ENCODE measurements at places on chromosomes 3 and 15.

DNA sequence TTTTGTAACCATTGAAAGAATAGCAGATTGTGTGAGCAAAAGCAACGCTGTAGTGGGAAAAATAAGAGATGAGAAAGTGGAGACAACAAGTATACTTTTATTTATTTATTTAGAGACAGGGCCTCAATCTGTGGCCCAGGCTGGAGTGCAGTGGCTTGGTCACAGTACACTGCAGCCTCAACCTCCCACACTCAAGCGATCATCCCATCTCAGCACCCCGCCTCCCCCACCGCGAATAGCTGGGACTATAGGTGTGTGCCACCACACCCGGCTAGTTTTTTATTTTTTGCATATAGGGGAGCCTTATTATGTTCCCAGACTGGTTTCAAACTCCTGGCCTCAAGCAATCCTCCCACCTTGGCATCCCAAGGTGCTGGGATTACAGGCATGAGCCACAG lies 1.6 kb upstream of the GLCE start:
- DNase-seq: no peak

DNA sequence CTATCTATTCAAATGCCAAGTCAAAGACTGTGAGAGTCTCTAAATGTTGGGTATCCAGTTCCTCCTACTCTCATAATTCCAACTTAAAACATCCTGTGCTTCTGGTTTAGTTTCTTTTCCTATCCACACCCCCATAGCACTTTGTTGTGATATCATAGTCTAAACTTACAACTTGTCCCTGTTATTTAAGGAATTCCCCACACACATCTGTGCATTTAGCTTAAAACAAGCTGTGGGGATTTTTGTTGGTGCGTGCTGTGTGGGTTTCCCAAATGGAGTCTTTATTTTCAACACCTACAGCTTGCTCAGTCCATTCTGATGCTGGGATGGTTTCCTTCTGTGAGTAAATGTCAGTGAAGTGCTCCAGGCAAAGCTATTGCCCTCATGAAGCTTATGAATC lies 167.3 kb downstream of the GMNC start:
- DNase-seq: no peak

- DNase-seq: no peak
Measured at GRCh38 chr3:141650783-141651182, 87.3 kb upstream of the RNF7 start.

GRCh38 chr15:74777769-74778598 lies 3.9 kb upstream of the CSK start:
- no peak for DNase-seq

GRCh38 chr15:65595960-65596359 lies 15.0 kb downstream of the INTS14 start:
- DNase-seq: no peak

GRCh38 chr3:102176333-102177050 lies 258.3 kb upstream of the ZPLD1 start:
- no peak for DNase-seq

GRCh38 chr3:100150473-100150872 lies 36.2 kb upstream of the FILIP1L start:
- DNase-seq: no peak

- no peak for DNase-seq
Measured at GRCh38 chr15:101540480-101541239, 51.2 kb upstream of the PCSK6 start.

DNA sequence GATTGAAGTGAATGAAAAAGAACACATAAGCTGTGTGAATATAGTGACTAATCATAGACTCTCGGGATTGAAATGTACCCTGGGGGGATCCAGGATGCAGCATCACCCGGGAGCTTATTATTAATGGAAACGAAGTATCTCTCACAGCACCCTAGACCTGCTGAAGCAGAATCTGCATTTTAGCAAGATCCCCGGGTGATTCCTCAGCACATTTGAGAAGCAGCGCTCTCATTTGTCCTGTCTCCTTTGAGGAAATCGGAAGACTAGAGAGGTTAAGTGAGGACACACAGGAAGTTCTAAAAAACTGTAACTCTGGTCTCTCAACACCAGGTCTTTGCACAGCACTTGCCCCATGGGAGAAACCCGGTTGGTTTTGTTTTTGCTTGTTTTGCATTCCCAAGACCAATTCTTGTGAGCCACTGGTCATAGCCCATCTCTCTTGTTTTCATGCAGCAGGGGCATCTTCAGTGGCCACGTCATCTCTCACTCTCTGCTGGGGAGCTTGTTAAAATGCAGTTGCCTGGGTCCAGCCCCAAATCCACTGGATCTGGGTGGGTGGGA lies 30.2 kb downstream of the ZNF710 start:
- DNase-seq: no peak

DNA sequence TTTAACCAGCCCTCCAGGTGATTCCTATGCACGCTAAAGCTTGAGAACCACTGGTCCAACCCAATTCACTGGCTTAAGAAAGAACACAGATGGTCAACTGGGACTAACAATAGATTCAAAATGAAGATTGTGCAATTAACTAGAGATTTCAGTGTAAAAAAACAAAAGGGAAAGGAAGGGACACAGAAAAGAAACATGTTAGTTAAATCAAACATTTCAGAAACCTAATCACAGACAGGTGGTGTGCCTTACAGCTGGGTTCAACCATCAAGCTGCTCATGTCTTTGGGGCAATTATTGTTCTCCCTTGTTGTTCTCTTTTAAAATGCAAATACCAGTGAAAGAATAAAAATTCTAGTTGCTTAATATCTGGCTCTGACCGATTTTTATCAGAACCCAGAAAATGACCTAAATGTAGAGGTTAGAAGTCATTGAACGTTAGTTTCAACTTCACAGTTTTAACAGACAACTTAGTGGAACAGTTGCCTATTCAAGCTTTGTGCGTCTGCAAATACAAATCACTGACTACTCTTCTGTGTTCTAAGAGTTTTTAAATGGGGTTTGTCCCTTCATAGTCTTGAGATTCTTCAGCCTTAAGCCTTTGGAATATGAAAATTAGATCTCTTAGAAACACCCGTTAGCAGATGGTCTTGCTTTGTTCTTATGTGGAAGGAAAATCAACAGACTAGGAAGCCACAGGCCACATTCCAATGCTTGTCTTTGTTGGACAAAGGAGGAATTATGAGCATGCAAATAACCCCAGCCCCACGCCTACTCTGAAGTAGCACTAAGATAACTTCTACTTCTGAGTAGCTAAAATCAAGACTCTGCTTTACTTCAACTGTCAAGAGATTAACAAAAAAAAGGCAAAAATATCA lies 223.4 kb downstream of the ATP8B4 start:
- no peak for DNase-seq

DNA sequence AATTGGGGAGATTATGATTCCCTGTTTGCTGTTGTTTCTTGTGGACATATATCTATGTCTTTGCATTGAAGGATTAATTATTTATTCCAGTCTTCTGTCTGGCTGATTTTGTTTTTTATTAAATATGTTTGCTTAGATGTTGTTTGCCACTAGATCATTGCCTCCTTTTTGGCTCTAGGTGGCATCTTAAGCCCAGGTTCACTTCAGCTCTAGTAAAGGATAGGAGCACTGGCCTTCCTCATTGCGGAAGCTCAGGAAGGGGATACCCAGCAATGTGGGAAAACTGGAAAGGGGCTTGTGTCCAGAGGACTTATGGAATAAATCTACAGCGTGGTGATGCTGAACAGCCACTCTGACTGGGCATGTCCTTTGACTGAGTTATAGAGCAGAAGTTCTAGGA lies 821.6 kb downstream of the PDCD6IP start:
- no peak for DNase-seq

- no peak for DNase-seq
Measured at GRCh38 chr15:69914960-69915359, 182.8 kb downstream of the TLE3 start.

DNA sequence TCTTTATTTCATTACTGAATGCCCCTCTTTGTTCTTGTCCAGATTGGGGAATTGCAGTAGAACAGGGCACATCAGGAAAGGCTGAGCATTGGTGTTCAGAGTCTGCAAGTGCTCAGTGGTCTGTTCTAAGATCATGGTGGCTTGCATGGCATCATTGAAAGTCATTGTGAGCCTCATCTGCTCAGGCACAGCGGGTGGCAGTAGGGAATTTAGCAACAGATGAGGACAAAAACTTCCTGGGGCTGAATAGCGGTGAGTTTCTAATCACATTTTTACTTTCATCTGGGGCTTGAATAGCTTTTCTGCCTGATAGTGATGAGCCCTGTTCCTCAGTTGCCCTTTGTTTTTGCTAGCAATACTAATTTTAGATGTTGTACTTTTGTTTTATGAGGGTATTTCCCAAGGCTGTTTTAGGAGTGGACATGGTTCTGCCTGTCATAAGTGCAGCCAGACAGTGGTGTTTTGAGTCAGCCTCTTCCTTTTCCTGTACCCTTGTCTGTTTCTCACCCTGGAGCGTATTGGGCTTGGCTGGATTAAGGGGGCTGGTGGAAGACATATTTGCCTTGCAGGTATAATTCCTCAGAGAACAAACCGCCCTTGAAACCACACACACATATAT lies 127.2 kb upstream of the IL12A start:
- DNase-seq: no peak

- no peak for DNase-seq
Measured at GRCh38 chr3:80007522-80007921, 239.7 kb upstream of the ROBO1 start.

GRCh38 chr3:131386429-131387165 lies 5.0 kb downstream of the NUDT16 start:
- no peak for DNase-seq

DNA sequence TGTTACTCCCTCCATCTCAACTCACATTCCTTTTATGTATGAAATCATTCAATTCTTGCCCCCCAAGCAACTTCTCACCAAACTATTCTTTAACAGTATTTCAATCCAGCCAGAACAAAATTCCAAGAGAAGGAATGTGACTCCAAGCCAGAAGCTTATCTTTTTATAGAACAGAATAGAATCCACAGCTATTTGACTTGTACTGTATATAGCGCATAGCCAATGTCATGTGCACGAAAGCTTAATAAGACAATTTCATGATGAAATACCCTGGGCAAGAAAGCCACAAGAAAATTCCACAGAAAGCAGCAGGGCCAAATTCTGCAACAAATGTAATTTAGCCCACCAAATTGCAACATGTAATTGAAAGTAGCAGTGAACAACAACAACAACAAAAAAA lies 127.6 kb upstream of the UBE2E2 start:
- no peak for DNase-seq

DNA sequence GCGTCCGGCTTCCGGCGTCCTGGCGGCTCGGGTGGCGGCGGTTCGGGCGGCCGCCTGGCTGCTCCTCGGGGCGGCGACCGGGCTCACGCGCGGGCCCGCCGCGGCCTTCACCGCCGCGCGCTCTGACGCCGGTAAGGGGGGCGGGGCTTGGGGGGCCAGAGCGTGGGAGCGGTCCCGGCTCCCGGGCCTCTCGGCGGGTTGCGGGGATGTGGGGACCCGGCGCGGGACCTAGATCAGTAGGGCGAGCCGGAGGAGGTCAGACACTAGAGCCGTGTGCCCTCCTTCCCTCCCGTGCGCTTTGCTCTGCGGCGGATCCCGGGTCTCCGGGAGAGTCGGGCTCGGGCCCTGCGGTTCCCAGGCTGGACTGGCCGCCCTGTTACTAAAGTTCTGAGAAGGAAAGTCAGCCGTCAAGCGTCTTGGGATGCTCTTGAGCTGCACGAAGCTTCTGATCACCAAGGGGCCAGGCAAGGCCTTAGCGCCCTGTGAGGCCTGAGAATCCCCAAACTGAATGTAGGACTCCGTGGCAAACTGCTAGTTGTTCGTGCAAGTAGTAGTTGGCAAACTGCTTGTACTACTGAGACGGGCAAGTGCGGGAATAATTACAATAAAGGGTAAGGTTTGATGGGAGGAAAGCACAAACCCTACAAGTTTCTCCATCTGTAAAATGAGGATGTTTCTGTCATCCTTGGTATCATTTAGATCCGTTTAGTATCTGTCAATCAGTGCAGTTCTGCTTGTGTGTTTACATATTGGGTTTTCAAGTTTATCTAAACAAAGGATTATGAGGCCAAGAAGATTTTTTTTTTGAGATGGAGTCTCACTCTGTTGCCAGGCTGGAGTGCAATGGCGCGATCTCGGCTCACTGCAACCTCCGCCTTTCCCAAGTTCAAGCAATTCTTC lies 587 bp downstream of the PIGX start:
- no peak for DNase-seq

- no peak for DNase-seq
Measured at GRCh38 chr15:70664494-70664893, 98.9 kb downstream of the UACA start.

GRCh38 chr15:70424937-70425411 lies 327.3 kb upstream of the TLE3 start:
- peak; percentile 15 for DNase-seq

DNA sequence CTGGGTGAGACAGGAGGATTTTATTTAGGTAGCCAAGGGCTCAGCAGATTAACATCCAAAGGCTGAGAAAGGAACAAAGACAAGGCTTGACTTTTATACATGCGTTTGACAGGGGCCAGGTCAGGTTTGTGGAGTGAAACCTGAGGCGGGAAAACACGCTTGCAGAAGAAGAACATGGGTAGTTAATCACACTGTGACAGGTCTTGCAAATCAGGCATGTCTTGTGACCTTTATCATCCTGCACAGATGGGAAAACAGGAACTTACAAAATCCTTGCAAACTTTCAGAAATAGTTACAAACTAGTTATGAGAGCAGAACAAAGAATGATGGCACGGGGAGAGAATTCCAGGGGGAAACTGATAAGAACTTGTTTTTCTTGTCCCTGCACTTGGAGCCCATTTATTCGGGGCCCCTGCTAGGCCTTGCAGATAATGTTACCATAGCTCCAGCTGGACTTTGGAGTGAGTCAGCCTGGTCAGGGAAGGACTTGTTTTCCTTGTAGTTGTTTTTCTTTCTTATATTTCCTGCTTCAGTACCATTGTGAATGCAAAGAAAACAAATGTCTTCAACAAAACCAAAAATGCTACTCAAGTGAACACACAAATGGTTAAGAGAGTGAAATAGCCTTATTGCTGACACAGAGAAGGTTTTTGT lies 965.9 kb upstream of the ROBO1 start:
- no peak for DNase-seq

DNA sequence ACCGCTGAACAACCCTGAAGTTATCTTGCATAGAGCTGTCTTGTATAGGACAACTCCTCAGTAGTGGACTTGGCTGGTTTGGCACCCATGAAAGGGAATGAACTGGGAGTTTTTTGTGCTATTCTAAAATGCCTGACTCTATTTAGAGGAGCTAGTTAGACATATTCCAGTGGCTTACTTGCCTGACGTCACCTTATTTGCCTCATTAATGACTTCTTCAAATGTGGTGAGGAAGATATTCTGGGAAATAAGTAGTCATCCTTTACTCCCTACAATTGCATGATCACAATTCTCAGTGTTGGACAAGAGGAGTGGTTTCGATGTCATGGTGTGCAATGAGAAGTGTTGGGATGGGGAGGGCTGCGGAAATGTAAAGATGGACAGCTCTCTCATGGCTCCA lies 509.2 kb upstream of the MDFIC2 start:
- no peak for DNase-seq

GRCh38 chr3:179929091-179929529 lies 107.6 kb downstream of the PEX5L start:
- DNase-seq: peak; percentile 35

GRCh38 chr15:39511000-39511915 lies 69.6 kb upstream of the THBS1 start:
- DNase-seq: no peak

Measured in activated T-cell treated with anti-CD3 and anti-CD28 coated beads for 48 hours (primary cell).